ENCODE measurements at places on chromosomes 3 and 15. TPM values are rescaled to one million over a fixed set of nuclear protein-coding genes. Genes with fewer than 3 reads are reported as not detected.
A peak's percentile ranks its signal among the peaks of the same experiment; 100 is the strongest.

DNA sequence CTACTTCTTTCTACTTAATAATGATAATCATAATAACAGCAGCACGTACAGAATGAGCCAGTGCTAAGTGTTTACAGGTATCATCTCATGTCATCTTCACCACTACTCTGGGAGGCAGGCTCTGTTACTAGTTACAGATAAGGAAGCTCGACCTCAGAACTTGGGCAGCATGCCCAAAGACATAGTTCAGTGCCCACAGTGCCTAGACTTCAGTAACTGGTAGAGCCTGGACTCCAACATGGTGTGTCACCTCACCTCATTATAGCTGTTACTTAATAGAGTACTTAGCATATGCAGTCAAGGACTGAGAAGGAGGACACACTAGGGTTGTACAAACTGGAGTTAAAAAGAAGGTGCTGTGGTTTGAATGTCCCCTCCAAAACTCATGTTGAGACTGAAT, 7.6 kb downstream of the GADL1 start:
- DNase-seq: no peak

GRCh38 chr3:69767571-69767970, 28.3 kb downstream of the MITF start:
- DNase-seq: no peak

DNA sequence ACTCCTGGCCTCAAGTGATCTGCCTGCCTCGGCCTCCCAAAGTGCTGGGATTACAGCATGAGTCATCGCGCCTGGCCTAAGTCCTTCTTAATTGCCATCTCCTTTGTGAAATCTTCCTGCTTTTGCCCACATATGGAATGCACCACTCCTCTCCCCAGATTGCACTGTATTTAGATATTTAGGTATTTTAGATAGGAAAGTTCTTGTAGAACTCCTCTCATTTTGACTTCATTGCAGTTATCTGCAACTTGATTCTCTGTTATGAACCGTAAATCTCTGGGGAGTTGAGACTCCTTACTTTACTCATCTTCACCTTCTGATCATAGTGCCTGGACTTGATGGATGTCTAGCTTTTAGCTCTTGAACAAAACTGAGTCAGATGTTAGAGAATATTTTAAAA, 150.7 kb downstream of the AKAP13 start:
- no peak for DNase-seq

GRCh38 chr3:111246967-111247760, 175.5 kb downstream of the NECTIN3 start:
- no peak for DNase-seq

- DNase-seq: no peak
These were observed 52.5 kb upstream of the CORO2B start for GRCh38 chr15:68526269-68526668.

DNA sequence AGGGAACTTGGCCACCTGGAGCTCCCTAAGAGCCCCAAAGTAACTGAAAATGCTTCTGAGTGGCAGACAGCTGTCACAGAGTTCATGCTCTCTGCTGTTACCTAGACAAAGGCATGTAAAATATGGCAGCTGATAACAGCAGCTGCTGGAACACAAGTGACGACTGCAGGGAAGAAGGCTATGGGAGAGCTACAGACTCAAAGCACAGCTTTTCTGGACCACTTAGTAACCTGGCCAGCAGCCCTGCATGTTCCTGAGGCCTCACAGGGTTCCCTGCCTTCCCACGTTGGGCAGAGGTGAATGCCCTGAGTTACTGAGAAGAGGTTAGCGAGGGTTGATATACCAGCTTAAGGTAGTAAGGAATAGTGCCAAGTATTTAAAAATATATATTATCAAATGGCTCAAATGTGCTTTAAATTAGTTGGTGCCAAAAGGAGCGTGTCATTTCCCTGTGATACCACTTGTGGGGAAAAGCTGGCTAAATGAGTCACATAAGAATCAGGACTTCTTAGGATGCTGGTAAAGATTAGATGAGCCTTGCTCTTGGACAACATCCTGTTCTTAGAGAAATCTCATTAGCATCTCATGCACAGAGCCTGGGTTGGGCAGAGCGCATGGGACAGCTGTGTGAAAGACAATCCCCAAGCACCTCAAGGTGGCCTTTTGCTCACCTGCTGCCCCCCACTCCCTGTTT, 76.4 kb upstream of the SCN5A start:
- no peak for DNase-seq

DNA sequence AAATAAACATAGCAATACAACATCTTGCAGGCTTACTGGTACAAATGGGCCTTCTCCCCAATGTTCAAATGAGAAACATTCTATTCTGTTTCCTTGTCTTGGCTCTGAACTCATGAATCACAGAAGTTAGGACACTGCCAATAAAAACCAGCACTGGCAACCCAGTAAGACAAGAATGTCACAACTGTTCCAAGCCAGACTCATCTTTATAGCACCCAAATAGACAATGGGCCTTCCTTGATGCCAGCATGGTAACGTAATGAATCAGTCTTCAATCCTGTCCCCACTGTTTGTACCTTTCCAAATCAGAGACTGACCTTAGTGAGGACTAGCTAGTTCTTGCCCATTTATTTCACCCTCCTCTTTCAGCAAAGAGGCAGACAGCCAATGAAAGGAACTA, 14.1 kb upstream of the RPS17 start:
- no peak for DNase-seq

DNA sequence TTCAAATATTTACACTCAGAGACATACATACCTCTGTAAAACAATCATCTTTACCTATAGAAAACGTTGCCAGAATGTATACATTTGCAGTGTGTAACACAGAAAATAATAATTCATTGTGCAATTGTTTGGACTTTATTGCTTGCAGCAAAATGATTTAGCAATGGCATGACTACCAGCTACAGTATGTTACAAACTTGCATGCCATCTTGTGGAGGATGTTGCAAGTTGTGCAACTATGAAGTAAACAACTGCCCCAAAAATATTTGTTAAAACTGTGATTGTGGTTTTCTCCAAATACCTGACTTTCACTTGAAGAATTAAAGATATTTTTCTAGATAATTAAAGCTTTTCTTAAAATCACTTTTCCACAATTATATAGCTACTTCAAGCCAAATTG, 27.1 kb upstream of the C3orf49 start:
- DNase-seq: no peak

DNA sequence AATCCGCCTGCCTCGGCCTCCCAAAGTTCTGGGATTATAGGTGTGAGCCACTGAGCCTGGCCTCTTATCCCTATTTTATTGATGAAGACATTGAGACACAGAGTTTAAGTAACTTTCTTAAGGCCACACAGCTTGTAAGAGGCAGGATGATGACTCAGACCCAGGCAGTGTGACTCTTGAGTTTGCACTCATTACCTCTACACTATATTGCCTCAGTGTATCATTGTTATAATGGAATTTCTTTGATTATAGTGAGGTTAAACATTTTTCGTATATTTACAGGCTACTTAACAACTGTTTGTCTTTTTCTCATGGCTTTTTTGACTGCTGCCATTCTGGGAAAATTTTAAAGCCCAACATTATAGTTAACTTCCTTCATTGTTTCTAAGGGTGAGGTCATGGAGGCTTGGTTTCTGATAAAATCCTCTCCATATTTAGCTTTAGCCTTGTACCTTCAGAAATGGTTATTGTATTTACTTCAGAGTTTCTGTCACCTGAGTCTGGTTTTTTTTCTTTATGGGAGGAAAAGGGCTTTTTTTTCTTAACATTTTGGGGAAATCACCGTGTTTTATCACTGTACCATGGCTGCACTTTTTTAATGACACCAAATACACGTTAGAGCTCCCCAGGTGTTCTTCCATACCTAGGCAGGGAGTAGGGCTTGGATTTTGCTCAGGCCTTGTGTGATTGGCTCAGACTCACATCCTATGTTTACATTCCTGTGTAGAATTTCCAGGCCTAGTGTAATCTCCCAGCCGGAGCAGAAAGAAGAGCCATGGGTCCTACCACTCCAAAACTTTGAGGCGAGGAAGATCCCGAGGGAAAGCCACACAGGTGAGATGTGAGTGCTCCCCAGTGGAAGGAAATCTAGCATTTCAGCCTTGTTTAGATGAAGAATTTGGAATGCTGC, 6.3 kb downstream of the ZNF774 start:
- DNase-seq: no peak

GRCh38 chr3:126111566-126112475, 27.9 kb upstream of the SLC41A3 start:
- peak; percentile 68 for DNase-seq

- DNase-seq: no peak
These were observed 130.3 kb downstream of the MINAR1 start for GRCh38 chr15:79562403-79562815.

- no peak for DNase-seq
These were observed 856 bp downstream of the ABCF3 start for GRCh38 chr3:184186902-184187207.

- no peak for DNase-seq
These were observed 770.6 kb upstream of the NR2F2 start for GRCh38 chr15:95559875-95560394.

DNA sequence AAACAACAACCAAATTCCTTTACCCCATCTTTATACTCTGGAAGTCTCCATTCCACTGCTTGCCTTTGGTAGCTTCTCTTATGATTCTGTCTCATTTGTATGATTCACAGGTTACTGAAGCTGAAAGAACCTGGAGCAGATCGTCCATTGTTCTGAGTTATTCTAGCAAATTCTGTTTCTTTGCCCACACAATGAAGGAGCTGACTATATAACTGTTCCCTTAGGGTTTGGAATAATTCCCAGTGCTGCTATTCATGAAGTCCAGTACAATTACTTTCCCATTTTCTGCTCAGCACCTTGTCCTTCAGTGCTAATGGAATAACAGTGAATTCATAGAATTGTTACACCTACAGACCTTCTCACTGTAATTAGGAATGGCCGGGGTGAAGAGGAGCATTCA, 167.8 kb downstream of the CHST2 start:
- DNase-seq: no peak

- peak; percentile 84 for DNase-seq
These were observed 1.7 kb downstream of the LRRN1 start for GRCh38 chr3:3800685-3801493.

- no peak for DNase-seq
These were observed 325.0 kb upstream of the CDIN1 start for GRCh38 chr15:36254426-36254825.

GRCh38 chr15:99102332-99103235, 2.3 kb upstream of the SYNM start:
- peak; percentile 66 for DNase-seq

Gene CCK
- not detected for polyA plus RNA-seq

Gene ZNF80
- polyA plus RNA-seq: 0.28 TPM

Gene CLRN1
- polyA plus RNA-seq: not detected

Gene ATP13A4
- 0.76 TPM for polyA plus RNA-seq

Gene MOBP
- polyA plus RNA-seq: not detected

Gene GOLGA8A
- polyA plus RNA-seq: 103 TPM

Gene CIB2
- polyA plus RNA-seq: 3.2 TPM
